Right renal cortex interstitium (tissue), 3 donors: ENCODE measurements at places on chromosomes 1 and 21.

DNA sequence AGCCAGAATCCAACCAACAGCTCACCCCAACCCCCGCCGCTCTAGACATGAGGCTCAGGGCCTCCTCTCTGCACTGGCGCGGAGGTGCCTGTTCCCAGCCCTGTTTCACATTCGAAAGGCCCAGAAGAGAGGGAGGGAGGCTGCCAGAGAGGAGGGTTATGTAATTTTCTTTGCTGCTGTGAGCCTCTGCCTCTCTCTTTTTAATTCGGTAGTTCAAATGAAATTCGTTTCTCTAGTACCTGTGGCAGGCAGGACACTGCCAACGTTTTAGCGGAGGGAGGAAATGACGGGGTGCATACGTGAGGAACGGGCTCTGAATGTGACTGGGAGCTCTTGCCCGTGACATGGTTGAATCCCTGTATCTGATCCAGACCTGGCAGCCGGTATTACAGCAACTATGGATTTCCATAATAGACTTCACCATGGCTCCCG lies 9.4 kb downstream of the PRDM16 start:
- DNase-seq = no peak

- DNase-seq = no peak
These were observed 3.8 kb downstream of the CTSS start for GRCh38 chr1:150761801-150762200.

DNA sequence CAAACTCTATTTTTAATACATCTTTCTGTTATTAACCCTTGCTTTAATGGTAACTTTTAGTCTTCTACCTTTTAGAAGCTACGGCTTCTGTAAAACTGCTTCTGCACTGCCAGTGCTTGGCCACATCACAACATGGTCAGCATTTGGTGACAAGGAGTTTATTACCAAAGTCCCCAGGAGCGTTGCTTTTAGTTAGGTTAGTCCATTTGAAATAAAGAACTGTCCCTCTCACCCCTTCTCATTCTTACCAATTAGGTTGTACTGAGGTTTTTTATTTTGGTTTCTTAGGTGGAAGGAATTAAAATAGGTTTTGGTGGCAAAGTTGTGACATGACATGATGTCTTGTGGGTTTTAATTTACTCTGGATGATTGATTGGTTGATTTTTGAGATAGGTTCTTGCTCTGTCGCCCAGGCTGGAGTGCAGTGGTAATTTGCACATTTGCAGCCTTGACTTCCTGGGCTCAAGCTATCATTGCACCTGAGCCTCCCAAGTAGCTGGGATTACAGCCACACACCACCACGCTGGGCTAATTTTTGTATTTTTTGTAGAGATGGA lies 39.2 kb downstream of the SPEN start:
- no peak for DNase-seq

DNA sequence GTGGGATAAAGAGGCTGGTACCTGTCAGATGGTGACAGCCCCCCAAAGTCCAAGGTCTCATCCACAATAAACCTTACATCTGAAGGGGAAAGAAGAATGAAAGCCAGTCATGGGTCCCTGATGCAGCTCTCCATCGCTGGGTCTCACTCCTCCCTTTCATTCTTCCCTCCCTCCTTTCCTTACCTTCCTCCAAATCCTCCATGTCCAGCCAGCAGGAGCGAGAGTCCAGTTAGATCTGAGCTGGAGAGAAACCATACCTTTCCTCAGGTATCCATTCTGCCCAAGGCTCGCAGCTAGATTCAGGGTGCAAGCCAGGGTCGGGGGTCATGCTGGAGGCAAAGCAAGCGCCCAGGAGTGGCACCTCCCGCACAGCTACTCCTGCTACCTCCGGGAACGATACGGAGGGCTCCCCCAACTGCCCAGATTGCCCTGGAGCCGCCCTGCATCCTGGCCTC lies 421 bp downstream of the PSRC1 start:
- DNase-seq = no peak

DNA sequence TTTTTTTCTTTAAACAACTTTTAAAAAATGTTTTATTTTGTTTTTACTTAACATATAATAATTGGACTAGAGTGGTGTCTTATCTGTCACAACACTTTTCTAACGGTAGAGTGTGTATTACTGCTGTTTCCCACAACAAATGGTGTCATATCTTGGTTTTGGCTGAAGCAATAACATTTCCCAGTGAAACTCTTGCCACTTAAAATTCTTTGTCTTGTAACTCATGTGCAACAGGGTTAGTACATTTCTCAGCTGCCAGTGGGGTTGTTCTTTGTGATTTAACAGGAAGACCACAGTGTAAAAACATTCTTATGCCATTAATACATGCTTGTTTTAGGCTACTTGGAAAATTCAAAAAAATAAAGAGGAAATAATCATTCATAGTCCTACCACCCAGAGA lies 43.5 kb downstream of the ALPL start:
- no peak for DNase-seq
